CD4-positive, alpha-beta T cell treated with Interleukin-10 for 1 hour (primary cell): ENCODE measurements at places on chromosomes 16 and 17.

- peak; percentile 26 for DNase-seq
These were observed 267.9 kb downstream of the CPPED1 start for GRCh38 chr16:12535535-12536411.

GRCh38 chr17:42698736-42699414 lies 16.5 kb downstream of the CNTNAP1 start:
- no peak for DNase-seq

GRCh38 chr17:16583781-16584180 lies 14.8 kb upstream of the ZNF287 start:
- DNase-seq: peak; percentile 5

DNA sequence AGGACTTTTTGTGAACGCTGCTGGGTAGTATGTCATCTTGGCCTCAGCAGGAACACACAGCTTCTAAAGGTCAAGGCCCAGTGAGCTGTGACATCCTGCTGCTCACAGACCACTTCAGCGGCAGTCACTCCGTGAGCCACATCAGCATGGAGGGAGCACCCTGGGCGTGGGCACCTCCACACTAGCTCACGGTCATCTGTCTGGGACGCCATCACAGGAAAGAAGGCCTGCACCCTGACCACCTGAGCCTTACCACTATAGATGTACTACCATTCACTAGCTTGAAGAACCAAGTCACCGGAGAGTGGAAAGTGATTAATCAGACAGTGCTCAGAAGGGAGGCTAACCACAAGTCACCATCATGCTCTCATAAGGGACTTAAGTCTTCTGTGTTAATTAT lies 3.3 kb downstream of the AXIN1 start:
- DNase-seq: no peak

DNA sequence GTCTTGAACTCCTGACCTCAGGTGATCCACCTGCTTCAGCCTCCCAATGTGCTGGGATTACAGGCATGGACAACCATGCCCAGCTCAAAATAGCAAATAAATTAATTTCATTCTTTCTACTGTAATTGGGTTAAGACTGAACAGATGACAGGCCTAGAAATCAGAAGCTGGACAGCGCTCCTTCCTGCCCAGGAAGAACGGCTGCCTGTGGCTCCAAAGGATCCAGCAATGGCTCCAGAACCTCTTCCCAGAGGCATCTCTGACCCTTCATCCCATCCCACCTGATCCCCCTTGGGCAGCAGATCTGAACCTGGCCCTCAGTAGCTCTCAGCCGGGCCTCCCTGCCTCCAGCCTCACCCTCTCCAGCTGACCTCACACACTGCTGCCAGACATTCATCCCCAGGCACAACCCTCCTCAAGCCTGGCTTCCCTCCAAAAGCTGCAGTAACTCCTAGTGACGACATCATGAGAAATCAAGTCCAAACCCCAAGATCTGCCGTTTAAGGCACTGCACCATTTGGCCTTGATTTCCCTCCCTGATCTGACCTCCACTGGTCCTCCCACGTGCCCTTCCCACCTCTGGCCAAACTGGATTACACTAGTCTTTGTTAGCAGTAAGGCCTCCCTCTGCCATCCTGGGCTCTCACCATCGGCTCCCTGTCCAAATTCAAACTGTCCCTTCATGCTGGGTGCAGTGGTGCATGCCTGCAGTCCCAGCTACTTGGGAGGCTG lies 3.1 kb upstream of the MIF4GD start:
- no peak for DNase-seq

GRCh38 chr16:15444264-15444663 lies 9.9 kb downstream of the BMERB1 start:
- no peak for DNase-seq

GRCh38 chr17:20300436-20300934 lies 166.9 kb downstream of the LGALS9B start:
- DNase-seq: no peak

- no peak for DNase-seq
These were observed 227.3 kb upstream of the RPL38 start for GRCh38 chr17:73976147-73976546.

GRCh38 chr16:72923757-72924156 lies 124.2 kb downstream of the ZFHX3 start:
- DNase-seq: no peak

GRCh38 chr17:13541032-13541480 lies 60.7 kb downstream of the HS3ST3A1 start:
- DNase-seq: no peak

DNA sequence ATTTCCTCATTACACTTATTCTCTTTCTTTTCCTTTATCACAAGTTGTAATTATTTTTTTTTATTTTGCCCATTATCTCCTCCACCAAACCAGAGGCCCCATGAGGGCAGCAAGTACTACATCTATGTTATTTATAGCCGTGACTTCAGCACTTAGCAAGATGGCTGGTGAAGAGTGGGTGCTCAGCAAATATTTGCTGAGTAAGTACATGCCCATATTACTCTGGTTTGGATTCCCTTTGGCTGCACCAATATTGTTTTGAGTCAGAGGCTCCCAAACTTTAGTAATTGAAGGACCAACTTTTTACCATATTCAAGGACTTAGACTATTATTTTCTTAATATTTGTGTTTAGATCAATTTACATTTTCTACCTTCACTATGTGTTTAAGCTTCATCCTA lies 83.2 kb downstream of the HS3ST2 start:
- DNase-seq: no peak

DNA sequence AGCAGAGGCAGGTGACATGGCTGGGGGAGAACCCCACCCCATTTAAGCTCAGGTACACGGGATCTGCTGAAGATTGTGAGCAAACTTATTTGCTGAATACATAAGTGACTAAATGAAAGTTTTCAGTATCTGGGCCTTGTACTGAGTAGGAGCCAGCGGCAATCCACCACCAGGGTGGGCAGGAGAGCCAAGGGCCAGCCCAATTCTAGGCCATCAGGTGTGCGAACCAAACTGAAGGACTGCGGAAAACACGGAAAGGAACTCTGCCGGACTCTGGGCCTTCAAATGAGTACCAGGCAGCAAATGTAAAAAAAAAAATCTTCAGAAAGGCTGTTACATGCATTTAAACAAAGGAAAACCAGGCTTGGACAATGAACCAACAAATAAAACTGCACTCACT lies 19.7 kb downstream of the ARHGAP17 start:
- DNase-seq: no peak

DNA sequence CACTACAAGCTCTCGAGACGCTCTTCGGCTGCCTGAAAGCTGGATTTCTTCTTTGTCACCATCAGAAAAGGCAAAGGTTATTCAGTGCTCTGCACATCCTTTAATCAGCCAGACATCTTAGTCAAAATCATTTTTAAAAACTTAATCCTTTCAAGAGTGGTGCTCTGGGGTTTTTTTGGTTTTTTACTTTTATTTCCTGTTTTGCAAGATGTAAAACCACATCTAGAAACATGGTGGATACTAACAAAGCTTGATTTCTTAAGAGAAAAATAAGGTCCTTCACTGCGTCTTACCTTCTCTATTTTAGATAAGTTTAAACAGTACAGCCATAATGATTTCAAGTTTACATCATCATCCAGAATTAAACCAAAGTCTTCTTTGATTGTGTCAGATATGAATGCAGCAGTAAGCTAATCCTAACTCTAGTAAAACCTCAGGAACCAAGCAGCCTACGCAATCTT lies 6.3 kb downstream of the ANKRD11 start:
- peak; percentile 70 for DNase-seq

- no peak for DNase-seq
These were observed 124.5 kb upstream of the CCL2 start for GRCh38 chr17:34130544-34130943.

GRCh38 chr17:39954876-39955275 lies 7.9 kb upstream of the GSDMA start:
- no peak for DNase-seq

- no peak for DNase-seq
These were observed 691 bp downstream of the USB1 start for GRCh38 chr16:58001781-58002415.

DNA sequence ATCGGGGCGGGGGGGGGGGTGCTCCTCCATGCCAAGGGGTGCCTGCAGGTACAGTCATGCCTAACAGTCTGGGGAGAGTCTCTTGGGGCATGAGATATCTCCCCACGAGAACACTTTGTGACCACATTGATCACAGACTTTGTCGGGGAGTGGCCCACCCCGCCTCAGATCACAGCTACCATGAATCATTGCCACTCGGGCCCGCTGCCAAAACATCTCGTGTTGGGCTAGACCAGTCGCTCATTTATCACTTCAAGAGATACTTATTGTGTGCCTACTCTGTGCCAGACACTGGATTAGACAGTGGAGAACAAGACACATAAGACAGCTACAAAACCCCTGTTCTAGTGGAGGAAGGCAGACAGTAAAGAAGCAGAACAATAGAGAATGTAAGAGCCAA lies 72.6 kb downstream of the CLEC16A start:
- DNase-seq: no peak

DNA sequence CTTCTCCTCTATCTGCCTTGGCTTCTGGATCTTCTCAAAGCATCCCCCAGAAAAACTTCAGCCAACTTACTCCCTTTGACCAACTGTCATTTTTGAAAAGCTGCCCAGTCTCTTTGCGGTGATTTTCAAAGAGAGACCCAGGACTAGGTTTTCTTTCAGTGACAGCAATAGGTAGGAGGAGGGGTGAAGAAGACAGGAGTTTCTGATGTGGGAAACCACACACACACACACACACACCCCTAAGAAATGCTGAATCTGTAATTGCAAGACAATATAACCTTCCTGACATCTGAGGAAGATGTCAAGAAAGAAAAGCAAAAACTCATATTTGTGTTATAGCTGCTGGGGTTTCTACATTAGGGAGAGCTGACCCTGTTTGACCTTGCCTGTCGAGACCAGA lies 5.2 kb downstream of the FAM20A start:
- no peak for DNase-seq

GRCh38 chr16:17368951-17369350 lies 101.8 kb downstream of the XYLT1 start:
- DNase-seq: peak; percentile 49

DNA sequence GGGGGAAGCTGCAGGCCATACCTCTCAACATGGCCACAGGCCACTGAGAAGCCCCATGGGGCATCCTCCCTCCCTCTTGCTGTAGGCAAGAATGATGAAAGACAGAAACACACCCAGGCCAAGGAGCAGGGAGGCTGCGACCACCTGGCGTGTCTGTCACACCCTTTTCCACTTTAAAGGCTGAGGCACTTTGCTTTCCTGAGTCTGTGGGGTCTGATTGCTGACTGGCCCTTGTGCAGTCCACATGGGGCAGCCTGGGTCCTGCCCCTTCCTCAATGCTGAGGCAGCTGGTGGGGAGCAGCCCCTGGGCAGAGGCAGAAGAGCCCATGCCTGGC lies 8.7 kb downstream of the TMEM204 start:
- DNase-seq: no peak

DNA sequence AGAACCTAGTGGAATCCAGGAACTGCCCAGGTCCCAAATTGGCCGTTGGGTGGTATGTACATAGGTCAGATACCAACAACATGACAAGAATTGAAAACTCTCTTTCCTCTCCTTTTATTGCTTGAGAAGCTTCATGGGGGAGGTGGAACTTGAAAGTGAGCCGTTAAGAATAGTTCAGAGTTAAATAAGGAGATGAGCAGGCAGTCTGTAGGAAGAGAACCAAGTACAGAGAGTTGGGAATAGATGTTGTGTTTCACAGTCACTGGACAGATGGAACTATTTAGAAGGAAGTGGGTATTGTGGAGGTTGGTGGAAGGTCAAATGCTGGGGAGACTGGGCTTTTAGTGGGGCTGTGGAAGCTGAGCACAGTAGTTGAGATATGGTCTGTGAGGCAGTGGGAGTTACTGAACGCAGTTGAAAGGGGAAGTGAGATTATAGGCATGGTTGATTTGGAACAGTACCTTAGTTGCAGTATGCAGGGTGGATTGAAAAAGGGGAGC lies 26.4 kb downstream of the ARHGAP44 start:
- DNase-seq: no peak
